ENCODE measurements at places on chromosomes 16 and 17. TPM values are rescaled to one million over a fixed set of nuclear protein-coding genes. Genes with fewer than 3 reads are reported as not detected.

Gene RND2
- total RNA-seq: 0.12 TPM

Gene ARL17A
- total RNA-seq: 1.5 TPM

Gene CXCL16
- total RNA-seq: 1.5 TPM

Gene FOXO3B
- total RNA-seq: 1.4 TPM

Gene PIGW
- 5.7 TPM for total RNA-seq

Gene FOXJ1
- total RNA-seq: not detected

Gene CFAP97D1
- total RNA-seq: under 0.01 TPM

Gene SDK2
- under 0.01 TPM for total RNA-seq

Gene HSD17B1
- total RNA-seq: 1.2 TPM

Gene KATNIP
- 26.4 TPM for total RNA-seq

Gene C16orf86
- 3.9 TPM for total RNA-seq

Gene PNMT
- total RNA-seq: not detected

Gene CRISPLD2
- total RNA-seq: 1.5 TPM
